Fibroblast of pulmonary artery (primary cell): ENCODE measurements at places on chromosomes 7 and 10.

DNA sequence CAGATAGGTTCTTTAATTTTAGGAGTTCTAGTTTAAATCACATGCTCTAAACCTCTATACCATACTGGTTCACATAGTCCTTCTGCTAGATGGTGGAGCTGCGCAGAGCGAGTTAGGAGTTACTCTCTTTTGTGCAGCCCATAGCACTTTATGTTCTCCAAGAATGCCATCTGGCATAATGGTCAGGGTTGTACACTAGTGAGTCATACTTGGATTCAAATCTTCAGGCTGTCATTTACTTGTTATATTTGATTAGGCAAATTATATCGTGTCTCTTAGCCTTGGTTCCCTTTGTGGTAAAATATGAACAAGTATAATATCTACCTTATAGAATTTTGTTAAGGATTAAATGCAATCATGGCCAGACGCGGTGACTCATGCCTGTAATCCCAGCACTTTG is 1078.3 kb downstream of the NRG3 start:
- DNase-seq = no peak

DNA sequence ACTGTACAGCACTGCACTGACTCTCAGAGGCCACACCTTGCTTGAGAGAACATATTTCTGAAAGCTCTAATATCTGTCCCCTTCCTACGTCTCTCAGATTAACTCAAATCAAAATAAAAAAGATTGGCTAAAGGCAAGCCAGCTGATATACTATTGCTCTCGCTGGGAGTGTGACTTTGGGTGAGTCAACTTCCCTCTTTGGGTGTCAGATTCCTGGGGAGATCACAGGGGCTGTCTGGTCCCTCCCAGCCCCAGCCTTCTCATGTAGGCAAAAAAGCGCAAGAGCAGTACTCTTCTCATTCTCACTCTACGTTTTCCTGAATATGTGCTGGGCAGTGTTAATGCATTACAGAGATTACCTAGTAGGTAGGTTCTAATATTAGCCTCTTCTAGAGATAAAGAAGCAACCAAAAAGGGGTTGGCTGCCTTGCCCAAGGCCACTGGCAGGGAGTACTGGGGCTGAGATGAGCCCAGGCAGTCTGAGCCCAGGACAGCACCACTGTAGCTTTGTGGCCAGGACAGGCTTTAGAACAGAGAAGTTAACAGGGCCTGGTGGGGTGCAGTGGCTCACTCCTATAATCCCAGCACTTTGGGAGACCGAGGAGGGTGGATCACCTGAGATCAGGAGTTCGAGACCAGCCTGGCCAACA is 9.1 kb upstream of the DENND2A start:
- DNase-seq = no peak

DNA sequence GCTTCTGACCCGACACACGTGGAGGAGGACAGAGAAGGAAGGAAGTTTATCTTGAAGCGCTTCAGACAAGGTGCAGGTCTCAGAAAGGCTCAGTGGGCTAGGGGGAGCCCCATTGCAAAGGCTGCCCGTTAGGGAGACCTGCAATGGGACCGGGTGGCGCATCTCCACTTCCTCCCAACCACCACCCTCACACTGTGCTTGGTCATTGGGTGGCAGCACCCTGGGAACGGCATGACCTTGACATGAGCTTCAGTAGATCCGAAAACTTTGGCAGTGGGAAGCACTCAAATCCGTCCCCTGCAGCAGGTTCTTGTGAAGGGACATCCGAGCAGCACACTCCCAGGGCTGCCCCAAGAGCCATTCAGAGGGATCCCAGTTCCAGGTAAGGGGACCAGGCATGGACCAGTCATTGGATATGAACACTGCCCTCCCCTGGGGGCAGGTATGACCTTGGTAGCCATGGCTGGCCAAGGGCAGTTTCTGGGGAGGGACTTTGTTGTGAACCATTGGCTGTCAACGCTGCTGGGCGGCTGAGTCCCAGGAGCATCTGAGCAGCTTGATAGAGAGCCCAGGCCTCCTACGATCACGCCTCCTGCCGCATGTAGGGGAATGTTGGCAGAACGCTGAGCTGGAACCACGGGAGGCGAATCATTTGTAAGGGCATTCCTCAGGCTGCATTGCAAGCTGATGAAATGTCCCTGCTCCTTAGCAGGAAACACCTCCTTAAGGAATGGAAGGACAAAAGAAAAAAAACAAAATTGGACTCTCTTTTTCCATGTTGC is 31.7 kb downstream of the GALNTL5 start:
- DNase-seq = peak; percentile 61

- no peak for DNase-seq
Measured at GRCh38 chr10:80964955-80965614, 427.4 kb downstream of the SH2D4B start.

DNA sequence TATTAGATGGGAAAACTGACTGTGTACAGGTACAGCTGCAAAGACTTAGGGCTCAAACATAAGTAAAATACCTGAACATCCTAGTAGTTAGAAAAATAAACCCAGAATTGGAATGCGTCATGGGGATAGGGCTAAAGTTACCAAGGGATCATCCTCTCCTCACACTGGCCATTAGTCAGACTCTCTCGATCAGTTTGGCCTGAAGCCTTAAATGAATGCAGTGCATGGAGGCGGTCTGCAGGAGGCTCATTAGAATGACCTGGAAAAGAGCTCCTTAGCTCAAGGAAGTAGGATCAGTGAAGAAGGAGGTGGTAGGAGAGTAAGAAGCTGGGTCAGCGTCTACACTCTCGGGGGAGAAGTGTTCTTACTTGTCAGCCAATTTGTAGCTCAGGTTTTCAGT is 35.3 kb downstream of the DENND2A start:
- no peak for DNase-seq

- no peak for DNase-seq
Measured at GRCh38 chr7:51012569-51013217, 230.0 kb upstream of the GRB10 start.

DNA sequence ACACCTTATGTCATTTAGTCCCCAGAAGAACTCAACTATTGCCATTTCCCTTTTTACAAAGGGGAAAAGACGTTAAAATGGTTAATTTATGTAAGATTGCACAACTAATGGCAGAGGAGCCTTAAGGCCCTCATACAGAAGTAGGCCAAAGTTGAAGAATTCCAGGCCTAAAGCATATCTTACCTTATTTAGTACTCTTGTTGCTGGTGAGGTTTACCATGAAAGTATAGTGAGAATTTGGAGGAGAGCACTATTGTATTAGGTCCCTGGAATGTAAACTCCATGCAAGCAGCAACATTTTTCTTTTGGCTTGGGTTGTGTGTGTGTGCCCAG is 731 bp upstream of the CRPPA start:
- peak; percentile 63 for DNase-seq

GRCh38 chr10:52771534-52772445 is 794 bp downstream of the MBL2 start:
- DNase-seq = no peak

DNA sequence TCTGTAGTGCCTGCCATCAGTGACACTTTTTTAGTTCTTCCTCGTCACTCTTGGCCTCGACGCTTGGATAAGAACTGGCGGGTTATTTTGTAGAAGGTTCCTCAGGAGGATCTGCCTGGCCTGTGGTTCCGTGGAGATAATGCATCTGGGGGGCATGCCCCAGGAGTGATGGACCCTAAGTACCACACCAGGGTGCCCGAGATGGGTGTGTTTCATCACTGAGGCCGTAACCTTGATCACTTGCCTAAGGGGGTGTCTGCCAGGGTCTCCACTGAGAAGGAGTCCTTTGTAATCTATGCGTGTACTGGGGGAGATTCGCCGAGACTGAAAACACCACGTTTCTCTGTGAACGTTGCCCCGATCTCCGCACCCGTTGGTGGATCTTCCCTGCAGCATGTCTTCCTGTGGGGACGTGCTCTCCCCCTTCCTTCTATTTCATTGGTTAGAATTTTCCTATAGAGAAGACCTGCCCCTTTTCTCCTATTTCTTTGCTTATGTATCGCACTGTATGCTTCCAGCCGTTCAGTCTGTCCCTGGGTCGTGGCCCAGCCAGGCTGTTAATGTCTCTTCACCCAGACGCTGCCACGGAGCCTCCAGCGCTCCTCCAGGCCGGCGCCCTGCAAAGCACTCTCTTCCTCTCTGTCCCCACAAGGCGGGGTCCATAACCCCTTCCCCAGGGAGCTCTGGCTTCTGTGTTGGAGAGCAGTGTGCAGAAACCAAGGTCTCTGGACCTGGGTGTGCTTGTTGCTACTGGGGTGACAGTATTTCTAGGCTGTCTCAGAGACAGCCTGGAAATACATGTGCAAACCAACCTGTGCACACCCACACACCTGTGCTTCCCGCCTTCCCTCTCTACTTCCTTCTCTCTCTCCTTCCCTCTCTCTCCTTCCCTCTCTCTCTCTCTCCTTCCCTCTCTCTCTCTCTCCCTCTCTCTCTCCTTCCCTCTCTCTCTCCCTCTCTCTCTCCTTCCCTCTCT is 14.4 kb upstream of the DPYSL4 start:
- DNase-seq = no peak

DNA sequence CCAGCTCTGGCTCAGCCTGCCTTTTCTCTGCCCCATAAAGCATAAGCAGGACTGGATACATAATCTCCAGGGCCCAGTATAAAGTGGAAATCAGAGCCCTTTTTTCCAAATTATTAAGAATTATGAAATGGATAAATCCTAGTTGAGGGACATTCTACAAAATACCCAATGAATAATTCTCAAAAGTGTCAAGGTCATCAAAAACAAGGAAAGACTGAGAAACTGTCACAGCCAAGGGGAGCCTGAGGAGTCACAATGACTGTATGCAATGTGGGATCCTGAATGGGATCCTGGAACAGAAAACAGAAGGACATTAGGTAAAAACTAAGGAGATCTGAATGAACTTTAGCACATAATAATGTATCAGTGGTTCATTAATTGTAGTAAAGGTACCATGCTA is 4.8 kb upstream of the UNC5B start:
- DNase-seq = no peak

DNA sequence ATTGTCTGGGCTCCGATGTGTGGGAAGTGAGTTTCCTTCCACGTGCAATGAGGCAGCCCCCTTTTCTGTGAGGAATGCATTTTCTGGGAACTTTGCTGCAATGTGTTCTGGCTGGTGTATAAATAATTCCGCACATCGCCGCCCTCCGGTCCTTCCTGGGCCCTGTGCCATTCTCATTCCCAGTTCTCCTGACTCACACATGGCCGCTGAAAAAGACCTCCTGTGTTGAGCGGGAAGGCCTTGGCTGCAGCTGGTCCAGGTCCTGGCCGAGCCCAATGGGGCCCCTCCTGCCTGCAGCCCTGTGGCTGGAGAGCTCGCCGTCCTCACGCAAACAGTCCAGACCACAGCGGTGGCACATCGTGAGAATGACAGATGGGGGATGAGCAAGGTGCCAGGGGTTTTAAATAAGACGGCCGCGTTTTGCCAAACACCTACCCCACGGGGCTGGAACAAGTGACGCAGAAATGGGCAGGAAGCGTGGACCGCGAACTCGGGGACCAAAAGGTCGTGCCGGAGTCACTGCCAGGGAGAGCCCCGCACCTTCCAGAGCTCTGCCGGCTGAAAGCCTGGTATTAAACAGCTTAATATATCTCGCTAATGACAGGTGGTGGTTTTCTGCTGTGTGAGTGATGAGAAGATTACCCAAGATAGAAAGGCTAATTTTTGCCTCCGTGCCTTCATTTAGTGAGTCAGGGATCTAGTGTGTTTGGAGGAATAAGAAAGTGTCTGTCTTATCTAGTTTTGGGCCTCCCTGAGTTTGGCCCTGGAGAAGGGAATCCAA is 37.0 kb downstream of the FAM20C start:
- peak; percentile 95 for DNase-seq

GRCh38 chr7:5692112-5692844 is 89.2 kb downstream of the RNF216 start:
- peak; percentile 97 for DNase-seq

DNA sequence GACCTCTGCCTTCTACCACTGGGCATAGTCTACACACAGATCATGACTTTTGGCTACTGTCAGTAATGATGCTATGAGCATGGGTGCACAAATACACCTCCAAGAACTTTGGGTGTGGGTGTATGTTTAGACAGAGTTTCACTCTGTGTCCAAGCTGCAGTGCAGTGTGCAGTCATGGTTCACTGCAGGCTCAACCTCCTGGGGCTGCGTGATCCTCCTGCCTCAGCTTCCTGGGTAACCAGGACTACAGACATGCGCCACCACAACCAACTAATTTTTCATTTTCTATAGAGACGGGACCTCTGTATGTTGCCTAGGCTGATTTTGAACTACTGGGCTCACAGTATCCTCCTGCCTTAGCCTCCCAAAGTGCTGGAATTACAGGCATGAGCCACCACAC is 194.4 kb downstream of the NSUN6 start:
- no peak for DNase-seq

- DNase-seq = peak; percentile 43
Measured at GRCh38 chr10:122490786-122491680, 29.7 kb downstream of the HTRA1 start.

DNA sequence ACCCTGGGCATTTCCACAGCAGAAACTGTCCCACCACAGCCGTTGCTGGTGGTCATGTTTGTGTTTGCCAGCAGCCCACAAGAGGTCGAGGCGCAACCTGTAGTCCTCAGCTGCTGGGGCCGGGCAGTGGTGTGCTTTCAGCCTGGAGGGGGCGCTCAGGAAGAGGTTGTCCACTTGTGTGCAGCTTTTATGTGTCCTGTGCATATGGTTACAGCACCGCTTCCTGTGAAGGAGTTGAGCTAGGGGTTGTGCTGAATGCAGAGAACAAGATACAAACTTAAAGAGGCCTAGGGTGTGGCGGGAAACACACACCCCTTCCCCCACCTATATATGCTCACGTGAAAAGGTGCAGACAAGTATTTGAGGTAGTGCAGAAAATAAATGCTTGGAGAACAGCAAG is 29.5 kb upstream of the PFKFB3 start:
- no peak for DNase-seq

DNA sequence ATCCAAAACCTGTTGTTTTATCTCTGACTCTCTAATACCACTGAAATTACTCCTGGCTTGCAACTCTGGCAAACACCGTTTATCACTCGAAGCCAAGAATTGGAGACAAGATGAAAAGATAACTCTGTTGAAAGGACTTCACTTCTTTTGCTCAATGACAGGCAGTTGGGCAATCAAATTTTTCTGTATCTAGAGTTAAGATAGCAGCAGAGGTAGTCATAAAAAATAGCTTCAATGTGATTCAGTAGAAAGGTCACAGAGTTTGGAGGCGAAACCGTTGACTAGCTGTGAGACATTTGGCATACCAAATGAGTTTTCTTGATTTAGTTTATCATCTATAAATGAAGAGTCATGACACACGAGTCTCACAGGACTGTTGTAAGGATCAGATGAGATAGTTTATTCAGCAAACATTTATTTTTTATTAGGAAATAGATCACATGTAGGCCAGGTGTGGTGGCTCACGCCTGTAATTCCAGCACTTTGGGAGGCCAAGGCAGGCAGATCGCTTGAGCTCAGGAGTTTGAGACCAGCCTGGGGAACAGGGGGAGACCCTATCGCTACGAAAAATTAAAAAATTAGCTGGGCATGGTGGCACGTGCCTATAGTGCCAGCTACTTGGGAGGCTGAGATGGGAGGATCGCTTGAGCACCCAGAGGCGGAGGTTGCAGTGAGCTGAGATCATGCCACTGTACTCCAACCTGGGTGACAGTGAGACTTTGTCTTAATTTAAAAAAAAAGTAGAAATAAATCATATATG is 23.6 kb downstream of the AKR1B1 start:
- peak; percentile 43 for DNase-seq
